BJ (cell line): ENCODE measurements at places on chromosomes 7 and 10.

DNA sequence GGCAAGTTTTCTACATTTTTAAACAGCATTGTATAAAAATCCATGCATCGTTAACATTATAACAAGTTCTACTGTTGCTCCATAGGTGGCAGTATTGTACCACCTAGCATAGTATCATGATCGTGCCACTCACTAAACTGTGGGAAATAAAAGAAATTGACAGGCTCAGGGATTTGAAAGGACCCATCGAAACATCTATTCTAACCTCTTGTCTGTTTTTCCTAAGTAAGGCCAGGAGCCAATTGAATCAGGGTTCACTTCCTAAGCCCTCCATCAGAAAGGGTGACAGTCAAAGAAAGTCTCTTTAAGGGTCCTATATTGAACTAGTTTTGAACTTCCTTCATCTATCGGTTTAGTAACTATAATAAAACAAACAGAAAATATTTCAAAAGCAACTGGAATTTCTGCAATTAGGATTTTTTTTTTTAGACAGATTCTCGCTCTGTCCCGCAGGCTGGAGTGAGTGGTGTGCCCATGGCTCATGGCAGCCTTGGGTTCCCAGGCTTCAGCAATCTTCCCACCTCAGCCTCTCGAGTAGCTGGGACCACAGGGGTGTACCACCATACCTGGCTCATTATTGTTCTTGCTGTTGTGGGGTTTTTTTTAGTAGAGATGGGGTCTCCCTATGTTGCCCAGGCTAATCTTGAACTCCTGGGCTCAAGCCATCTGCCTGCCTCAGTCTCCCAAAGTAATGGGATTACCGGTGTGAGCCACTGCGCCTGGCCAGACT lies 9.4 kb downstream of the HACD1 start:
- no peak for DNase-seq

- no peak for DNase-seq
Measured at GRCh38 chr10:126538439-126539135, 131.9 kb downstream of the C10orf90 start.

- DNase-seq = no peak
Measured at GRCh38 chr10:128013626-128014025, 106.7 kb downstream of the PTPRE start.

DNA sequence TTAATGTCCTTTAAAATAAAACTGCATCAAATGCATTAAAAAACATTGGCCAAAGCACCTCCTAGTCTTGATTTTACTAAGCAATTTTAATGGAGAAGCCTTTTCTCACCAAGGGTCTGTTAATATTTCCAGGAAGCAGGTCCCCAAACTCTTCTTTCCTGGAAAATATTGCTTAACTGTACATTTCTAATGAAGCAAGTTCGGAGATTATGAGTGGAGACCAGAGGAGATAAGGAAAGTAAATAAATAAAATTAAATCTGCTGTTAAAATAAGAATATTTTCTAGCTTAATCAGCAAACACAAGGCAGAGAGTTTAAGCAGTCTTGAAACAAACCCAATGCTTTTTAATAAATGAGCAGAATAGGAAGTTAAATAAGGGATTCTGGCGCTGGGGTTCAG lies 322.4 kb downstream of the PTEN start:
- no peak for DNase-seq

- DNase-seq = no peak
Measured at GRCh38 chr7:17019106-17019505, 137.3 kb upstream of the AGR3 start.
